ENCODE measurements at places on chromosomes 13 and 19.

GRCh38 chr19:18895038-18895823 lies 727 bp downstream of the CERS1 start:
- no peak for DNase-seq

DNA sequence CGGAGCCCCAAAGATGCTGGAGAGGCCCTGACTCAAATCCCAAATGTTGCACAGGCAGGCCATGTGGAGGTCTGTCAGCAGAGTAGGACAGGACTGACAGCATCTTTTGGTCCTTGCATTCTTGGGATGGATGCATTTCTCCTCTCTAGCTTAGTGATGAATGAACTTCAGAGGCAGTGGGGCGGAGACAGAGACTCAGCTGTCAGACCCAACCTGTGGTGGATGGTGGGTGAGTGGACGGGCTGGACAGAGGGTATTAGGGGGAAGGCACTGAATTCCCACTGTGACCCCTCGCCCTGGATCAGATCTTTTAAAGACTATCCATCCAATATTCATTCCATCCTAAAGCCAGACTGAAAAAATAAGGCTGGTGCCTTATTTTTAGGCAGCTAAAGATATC lies 39.3 kb upstream of the GJB6 start:
- DNase-seq, result no peak

DNA sequence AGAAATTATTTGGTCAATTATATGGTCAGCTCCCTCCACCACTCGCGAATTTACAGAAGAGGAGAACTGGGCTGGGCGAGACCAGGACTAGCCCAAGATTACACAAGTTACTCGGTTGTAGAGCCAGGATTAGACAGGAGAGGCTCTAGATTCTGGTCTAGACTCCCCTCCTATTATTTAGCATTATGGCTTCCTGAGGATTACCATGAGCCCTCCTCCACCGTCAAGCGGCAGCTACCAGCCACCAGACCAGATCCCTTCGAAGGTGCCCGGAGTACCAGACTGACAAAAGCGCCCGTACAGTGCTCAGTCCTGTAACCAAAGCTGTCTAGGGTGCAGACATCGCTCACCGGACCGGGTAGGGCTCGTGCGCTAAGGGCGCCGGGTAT lies 497 bp upstream of the MLNR start:
- no peak for DNase-seq

GRCh38 chr13:27280841-27281240 lies 10.2 kb downstream of the RASL11A start:
- DNase-seq, result no peak

GRCh38 chr13:75533861-75534260 lies 3.8 kb downstream of the COMMD6 start:
- DNase-seq, result no peak

GRCh38 chr13:103156346-103156998 lies 90.3 kb upstream of the SLC10A2 start:
- DNase-seq, result no peak

GRCh38 chr19:56083668-56084067 lies 37.4 kb downstream of the ZNF787 start:
- DNase-seq, result no peak

GRCh38 chr13:110285991-110286832 lies 20.7 kb downstream of the COL4A1 start:
- DNase-seq, result no peak

DNA sequence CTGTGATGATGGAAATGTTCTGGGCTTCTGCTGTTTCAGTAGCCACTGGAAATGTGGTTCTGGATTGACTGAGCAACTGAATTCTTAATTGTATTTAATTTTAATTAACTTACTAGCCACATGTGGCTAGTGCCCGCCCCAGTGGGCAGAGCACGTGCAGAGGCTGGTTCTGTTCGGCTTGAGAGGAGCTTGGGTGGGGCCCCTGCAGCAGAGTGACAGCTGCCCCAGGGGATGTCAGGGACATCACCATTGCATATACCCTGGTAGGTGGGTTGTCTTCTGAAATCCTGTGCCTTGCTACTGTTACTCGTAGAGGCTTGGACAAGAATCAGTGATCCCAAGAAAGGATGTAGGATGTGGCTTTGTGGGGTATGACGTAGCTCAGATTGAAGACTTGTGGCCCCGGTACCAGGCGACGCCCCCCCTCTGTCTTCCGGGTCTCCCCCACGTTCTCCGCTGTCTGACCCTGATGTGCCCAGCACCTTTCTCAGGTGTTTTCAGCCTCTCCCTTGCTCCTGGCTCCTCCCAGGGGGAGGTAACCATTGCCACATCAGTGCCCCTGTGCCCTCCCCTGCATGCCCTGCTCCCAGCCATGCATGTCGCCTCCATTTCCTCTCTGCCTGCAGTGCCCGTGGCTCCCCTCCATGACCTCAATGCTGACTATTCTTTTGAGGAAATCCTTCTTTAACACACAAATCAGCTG lies 102.6 kb upstream of the RNF113B start:
- DNase-seq, result peak; percentile 91

DNA sequence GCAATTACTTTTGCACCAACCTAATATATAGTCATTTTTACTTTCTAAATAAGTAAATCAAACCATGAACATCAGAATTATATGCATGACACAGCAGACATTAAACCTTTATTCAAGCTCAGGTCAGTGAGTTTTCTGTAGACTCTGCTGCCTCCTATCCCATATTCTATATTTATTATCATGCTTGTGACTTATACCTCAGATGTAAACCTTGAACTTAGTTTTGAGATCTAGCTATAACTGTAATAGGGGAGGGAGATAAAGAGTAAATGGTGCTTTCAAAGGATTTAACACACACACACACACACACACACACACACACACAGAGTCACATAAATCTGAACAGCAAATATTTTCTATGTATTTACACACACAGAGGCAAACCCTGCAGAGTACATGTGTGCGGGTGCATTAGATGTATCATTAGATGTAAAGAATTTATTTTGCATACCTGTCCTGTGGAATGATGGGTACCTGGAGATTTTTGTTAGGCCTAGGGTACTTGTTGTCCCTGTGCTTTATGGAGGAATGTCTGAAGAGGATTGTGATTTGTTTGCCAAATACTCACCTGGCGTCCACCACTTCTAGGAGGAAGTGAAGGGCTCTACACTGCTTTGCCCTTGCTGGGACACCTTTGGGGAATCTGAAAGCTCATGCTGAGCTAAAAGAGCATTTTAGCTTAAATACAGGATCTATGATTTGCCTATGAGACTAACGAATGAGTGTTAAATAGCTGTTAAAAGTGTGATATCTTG lies 521.9 kb downstream of the KLF5 start:
- DNase-seq, result no peak

DNA sequence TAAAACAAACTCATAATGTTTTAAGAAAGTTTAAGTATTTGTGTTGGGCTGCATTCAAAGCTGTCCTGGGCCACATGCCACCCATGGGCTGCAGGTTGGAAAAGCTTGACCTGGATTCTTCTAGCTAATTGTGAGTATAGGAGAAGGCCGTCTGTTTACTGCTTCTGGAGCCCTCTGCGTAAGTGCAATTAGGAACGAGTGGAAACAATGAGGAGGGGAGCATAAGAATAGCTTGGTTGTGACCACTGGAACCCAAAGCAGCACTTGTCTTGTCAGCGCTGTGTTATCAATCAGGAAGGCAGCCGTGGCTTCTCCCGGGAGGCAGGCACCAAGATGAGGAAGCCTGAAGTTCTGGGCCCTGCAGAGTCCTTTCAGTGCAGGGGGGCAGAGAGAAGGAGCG lies 110.4 kb upstream of the MBNL2 start:
- DNase-seq, result no peak

DNA sequence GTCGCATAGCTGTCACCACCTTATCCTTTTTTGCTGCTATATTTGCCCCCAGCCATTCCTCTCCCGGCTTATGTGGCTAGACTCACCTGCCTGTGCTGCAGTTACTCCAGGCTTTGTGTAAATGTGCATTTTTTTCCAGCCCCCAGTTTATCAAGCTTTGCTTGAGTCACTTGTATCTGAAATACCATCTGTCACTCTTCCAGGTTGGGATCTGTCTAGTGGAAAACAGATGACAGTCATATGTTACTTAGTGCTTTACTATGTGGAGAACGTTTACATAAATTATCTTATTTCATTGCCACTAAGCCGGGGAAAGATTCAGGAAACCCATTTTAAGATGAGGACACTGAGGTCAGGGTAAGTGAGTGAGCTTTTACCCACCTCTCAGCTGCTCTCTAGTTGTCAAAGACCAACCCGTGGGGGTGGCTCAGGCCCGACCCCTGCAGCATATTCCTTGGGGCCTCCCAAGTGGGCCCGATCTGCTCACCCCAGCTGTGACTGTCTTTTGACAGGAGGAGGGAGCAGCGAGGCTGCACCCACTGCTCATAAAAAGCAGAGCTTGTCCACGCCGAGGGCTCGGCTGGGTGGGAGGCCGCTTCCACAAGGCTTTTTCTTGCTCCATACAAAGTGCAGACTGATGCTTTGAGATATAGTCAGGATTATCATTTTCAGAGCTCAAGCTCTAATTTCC lies 7.2 kb downstream of the GJB2 start:
- no peak for DNase-seq

DNA sequence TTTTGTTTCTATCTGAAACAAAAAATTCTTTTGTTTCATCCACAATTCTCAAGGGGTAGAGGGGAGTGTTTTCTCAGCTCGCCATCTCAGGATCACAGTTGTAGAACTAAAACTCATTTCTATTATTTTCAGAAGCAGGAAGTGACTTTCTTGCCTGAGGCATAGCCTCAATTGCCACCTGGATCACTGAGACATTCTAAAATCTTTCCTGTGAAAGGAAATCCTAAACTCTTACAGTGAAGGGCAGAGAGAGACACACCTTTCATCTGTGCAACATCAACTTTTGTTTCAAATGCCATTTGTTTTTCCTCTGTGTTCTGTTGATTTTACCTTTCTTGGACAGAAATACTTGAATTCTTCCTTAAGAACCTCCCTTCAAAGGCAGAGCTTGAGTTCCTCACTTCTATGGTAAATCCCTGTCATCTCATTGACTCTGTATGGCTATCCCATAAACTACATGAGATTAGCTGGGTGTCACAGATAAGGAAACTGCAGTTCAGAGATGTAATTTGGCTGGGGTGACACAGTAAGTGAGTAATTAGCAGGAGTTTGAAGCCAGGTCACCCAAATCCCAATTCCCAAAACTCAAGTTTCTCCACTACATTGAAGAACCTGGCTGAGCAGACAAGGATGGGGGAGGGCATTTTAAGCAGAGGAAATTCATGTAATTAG lies 224.4 kb upstream of the HTR2A start:
- no peak for DNase-seq

- DNase-seq, result no peak
Measured at GRCh38 chr13:102608974-102609373, 12.2 kb downstream of the TPP2 start.

- no peak for DNase-seq
Measured at GRCh38 chr13:99218969-99219368, 18.3 kb downstream of the UBAC2 start.

DNA sequence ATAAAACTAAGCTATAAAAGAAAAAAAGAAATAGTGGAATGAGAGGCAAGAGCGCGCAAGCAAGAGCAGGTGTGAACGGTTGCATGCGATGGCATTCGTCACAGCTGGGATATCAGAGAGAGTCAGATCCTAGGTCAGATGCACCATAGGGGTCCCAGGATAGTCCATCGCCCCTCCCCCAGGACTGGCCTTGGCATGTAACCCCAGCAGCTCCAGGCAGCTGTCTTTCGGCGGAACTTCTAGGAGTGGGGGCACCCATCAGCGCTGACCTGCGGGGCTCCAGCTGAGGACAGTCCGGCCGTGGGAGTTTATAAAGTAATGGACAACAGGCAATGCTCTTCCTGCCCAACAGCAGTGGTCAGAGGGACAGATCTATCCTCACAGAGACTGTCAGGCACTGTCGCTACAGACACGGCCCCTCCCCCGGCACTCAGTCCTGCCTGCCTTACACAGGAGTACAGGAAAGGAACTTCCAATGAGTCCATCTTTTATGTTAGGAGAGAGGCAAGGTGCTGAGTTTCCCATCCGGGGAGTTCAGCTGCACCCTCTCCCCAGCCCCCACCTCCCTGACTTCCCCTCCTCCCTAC lies 1.4 kb downstream of the SIAH3 start:
- DNase-seq, result no peak

- peak; percentile 20 for DNase-seq
Measured at GRCh38 chr13:72534951-72535640, 192.3 kb downstream of the MZT1 start.

DNA sequence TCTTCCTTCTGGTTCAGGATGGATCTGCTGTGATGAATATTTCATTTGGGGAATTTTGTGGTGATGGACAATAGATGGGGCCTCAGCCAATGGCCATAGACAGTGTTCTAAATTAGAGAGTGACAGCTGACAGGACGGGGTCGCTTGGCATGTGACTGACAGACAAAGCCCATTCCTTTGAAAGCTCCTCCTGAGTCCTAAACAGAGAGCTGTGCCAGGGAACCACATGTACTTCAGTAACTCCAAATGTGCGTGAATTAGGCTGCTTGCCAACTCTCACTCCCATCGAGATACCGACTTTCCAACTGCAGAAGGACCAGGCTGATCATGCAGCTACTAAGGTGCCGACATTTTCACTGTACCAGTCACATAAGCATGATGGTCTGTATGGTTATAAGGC lies 187.7 kb downstream of the SHISA2 start:
- no peak for DNase-seq

DNA sequence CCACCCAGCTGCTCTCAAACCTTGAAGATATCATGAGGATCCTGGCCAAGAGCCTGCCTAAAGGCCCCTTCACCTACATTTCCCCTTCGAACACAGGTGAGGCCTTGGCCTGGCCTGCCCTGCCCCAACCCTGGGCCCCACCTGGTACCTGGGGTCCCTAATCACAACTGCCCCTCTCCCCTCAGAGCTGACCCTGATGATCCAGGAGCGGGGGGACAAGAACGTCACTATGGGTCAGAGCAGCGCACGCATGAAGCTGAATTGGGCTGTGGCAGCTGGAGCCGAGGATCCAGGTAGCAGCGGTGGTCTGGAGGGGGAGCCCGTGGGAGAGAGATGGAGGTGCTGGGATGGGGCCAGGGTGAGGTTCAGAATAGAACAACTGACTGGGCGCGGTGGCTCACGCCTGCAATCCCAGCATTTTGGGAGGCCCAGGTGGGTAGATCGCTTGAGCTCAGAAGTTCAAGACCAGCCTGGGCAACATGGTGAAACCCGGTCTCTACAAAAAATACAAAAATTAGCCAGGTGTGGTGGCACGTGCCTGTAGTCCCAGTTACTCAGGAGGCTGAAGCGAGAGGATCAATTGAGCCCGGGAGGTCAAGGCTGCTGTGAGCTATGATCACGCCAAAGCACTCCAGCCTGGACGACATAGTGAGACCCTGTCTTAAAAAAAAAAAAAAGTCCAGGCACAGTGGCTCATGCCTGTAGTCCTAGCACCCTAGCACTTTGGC lies 17.5 kb downstream of the DDX39A start:
- DNase-seq, result no peak

GRCh38 chr13:102830646-102831045 lies 15.2 kb upstream of the ERCC5 start:
- peak; percentile 2 for DNase-seq

DNA sequence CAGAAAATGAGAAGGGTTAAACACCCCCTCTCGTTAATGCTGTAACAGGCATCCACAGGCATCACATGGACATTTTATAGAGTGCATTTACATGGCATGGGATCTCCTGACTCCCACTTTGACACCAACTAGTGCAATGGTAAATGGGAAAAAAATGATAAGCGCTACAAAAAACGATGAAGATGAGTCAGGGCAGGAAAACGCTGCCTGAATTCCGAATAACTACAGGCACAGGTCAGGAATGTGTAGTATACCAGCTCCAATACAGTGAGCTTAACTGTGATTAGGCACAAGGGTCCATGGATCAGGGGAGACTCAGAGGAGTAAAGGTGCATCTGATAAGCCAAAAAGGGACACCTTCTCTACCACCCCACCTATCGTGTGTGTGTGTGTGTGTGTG lies 223.6 kb downstream of the FOXO1 start:
- DNase-seq, result no peak

- DNase-seq, result no peak
Measured at GRCh38 chr13:99626461-99627082, 125.3 kb downstream of the TM9SF2 start.

Data from NCI-H2081 (cell line).